Cardiac septum (tissue), 1 donor: ENCODE measurements at places on chromosomes 13 and 19.

DNA sequence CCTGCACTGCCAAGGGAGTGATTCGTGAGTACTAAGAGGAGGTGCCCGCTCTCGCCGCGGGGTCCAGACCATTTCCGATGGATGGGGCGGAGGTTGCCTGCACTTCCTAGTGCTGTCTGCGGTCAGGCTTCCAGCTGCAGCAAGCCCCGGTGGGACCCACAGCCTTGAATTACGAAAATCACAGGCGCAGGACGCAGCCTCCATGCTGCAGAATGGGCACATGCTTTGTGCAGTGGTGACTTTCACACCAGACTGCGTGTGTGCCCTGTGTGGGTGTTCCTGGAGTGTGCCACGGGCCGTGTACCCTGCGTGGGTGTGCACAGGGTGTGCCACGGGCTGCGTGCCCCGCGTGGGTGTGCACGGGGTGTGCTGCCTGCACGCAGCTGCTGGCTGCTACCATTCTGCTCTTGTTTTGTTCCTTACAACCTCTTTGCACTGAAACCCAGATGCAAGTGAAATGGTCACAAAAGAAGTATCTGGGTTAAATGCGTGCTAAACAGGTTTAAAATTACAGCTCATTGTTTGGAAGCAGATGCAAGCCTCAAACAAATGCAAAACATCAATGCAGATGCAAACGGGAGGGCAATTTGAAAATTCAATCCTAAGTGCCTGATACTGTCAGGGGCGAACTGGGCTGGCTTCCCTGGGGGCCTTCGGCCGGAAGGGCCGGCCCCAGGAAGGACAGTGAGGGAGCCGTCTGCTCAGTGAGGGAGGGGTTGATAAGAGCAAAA is 221.2 kb upstream of the SOX1 start:
- DNase-seq: peak; percentile 69

- DNase-seq: no peak
Observed at GRCh38 chr13:63381078-63381859, 1965.6 kb upstream of the PCDH20 start.

GRCh38 chr13:109971456-109972090 is 185.2 kb upstream of the IRS2 start:
- DNase-seq: no peak

DNA sequence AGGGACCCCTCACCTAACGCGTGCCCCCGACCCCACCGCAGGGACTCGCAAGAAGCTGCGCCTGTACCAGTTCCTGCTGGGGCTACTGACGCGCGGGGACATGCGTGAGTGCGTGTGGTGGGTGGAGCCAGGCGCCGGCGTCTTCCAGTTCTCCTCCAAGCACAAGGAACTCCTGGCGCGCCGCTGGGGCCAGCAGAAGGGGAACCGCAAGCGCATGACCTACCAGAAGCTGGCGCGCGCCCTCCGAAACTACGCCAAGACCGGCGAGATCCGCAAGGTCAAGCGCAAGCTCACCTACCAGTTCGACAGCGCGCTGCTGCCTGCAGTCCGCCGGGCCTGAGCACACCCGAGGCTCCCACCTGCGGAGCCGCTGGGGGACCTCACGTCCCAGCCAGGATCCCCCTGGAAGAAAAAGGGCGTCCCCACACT is 4.7 kb upstream of the MYBPC2 start:
- peak; percentile 91 for DNase-seq

GRCh38 chr13:108044954-108045353 is 170.4 kb downstream of the LIG4 start:
- DNase-seq: no peak

GRCh38 chr19:7450243-7451223 is 38.3 kb downstream of the PEX11G start:
- DNase-seq: no peak

- DNase-seq: no peak
Observed at GRCh38 chr13:74678308-74678965, 544.2 kb upstream of the KLF12 start.

DNA sequence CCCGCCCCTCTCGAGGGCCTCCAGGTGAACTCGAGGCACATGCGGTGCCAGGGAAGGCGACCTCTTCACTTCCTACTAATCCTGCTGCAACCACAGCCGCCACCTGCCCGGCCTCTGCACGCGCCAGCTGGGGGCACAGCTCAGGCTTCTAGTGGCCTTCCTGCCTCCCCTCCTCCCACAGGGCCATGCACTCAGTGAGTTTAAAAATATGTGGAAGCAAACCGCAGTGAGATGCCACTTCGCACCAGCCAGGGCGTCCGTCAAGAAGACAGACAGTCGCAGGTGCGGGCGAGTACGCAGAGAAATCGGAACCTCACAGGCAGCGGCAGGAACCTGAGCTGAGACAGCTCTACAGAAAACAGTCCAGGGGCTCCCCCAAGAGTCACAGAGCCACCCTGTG is 10.4 kb downstream of the LMNB2 start:
- no peak for DNase-seq

DNA sequence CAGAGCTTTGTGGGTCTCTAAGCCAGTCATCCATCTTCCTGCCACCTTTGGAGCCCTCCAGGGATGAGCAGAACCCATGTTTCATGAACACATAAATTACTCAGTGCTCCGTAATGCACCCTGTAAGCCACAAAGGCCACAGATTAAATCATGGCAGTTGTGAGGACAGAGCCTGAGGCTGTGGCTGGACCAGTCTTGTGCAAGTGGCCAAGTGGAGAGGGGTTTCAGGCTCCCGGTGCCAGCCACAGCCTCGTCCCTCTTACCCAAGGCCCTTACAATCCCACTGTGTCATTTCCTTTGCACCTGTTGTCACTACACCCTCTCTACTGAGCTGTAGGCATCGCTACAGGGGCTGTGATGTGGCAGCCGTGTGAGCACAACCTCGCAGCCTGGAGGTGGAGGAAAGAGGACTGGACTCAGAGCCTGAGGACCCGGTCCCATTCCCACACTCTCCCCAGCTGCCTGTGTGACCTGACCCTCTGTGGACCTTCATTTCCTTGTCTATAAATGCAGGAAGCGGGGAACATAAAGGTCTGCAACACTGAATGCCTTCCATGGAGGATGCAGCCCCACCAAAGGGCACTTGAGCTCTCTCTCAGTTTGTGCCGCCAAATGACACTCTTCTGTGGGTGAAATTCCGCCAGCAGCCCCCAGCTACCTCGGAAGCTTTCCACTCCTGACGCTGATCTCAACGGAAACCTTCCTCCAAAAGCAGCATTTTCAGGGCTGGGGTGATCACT is 792.0 kb downstream of the UQCRFS1 start:
- DNase-seq: no peak

DNA sequence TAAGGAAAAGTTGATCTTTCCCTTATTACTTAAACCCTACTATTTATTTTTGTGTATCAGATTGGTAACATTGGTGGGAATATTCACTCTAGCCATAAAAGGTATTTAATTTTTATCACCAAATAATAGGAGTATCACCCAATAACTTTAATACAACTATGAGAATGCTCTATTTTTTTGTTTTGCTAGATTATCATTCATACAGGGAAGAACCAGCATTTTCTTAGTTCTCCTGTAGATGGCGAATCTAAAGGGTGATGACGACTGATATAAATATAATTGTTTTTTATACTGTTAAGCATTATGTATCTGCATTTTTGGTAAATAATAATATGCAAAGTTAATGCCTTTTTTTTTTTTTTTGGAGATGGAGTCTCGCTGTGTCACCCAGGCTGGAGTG is 7.9 kb upstream of the FRY start:
- no peak for DNase-seq

DNA sequence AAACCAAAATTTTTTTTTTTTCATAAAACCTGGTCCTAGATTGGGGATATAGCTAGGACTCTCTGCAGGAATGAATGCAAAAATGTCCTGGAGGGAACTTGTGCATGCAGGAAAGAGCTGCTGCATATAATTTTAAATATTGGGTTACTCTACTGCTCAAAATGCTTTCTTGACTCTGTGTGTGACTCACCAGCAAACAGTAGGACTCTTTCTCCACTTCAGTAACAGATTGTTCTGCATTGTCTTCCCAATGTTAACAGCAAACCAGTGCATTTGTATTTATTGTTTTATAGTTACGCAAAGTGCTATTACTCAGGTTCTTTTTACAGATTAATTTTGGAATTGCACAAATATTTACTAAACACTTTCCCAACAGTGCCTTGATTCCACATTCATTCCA is 163.7 kb upstream of the KL start:
- DNase-seq: no peak

DNA sequence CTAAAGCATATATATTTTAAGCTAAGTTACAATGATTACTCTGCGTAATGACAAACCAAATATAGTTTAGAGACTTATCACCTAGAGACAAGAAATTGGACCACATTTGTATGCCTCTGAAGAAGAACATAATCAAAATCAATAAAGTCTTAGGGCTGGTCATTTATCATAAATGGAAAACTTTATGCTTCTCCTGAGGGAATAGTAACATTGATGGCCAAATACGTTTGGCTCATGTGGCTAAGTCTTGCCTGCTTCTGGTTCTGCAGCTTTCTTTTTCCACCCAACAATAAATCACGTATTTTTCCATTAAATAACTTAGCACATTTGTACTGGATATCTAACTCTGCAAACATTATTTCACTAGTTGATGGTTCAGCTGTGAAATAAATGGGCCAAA is 458.4 kb downstream of the SLITRK1 start:
- DNase-seq: no peak

DNA sequence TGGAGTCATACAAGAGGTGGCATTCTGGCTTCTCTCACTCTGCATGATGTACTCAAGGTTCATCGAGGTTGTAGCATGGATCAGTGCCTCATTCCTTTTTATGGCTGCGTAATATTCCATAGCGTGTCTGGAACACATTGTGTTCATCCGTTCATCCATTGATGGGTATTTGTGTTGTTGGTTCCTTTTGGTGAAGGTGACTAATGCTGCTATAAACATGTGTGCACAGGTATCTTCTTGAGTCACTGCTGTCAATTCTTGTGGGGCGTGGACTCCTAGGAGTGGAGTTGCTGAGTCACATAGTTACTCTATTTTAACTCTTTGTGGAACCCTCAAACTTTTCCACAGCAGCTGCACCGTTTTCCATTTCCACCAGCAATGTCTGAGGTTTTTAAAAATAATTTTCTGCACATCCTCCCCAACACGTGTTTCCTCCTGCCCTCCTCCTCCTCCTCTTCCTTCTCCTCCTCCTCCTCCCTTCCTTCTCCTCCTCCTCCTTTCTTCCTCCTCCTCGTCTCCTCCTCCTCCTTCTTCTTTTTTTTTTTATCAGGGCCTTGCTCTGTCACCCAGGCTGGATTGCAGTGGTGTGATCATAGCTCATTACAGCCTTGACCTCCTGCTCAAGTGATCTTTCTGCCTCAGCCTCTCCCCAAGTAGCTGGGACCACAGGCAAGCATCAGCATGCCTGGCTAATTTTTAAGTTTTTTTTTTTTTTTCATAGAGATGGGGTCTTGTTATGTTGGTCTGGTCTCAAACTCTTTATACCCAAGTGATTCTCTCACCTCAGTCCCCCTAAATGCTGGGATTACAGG is 2.0 kb upstream of the TMEM221 start:
- DNase-seq: no peak

- DNase-seq: no peak
Observed at GRCh38 chr19:1655987-1656608, 3.7 kb upstream of the TCF3 start.

GRCh38 chr13:110616103-110617101 is 1.1 kb downstream of the NAXD start:
- no peak for DNase-seq

DNA sequence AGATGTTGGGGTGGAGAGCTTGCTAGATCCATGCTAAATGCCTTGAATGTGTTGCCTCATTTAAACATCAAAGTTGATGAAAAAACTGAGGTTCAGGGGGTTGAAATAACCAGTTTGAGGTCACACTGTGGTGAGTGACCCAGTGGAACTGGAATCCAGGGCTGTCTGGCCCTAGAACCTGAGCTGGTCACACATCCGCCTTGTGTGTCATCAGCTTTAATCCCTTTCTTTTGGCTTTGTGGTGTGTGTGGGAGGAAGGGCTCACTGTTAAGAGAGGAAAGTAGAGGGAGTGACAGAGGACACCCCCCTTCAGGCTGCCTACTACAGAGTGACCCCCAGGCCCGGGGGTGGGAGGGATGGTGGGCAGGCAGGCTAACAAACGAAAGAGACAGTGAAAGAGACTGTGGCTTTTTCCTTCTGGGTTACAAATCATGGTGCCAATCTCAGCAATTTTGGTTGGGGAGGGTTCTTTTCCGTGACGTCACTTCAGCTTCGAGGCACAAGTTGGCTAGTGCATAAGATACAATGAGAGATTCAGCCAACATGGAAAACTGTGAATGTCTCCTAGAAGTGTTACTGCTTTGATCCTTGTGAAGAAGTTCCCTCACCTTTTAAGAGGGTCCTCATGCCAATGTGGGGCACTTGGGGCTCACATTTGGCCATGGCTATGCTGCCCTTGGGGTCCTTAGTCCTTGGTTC is 164.9 kb downstream of the DLEU7 start:
- DNase-seq: no peak

DNA sequence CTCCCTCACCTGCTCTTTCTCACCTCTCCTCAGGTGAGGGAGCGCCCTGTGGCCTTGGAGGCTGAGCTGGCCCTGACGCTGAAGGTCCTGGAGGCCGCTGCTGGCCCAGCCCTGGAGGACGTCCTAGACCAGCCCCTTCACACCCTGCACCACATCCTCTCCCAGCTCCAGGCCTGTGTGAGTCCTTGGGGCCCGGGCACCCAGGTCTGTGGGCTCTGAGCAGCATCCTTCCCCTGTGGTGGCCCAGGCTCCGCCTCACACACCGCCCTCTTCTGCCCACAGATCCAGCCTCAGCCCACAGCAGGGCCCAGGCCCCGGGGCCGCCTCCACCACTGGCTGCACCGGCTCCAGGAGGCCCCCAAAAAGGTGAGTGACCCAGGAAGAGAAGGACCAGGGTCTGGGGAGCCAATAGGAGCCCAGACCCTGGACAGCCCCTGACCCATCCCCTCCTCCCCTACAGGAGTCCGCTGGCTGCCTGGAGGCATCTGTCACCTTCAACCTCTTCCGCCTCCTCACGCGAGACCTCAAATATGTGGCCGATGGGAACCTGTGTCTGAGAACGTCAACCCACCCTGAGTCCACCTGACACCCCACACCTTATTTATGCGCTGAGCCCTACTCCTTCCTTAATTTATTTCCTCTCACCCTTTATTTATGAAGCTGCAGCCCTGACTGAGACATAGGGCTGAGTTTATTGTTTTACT is 1.9 kb downstream of the IFNL1 start:
- DNase-seq: peak; percentile 71

GRCh38 chr19:29625186-29625651 is 19.1 kb downstream of the POP4 start:
- DNase-seq: no peak

DNA sequence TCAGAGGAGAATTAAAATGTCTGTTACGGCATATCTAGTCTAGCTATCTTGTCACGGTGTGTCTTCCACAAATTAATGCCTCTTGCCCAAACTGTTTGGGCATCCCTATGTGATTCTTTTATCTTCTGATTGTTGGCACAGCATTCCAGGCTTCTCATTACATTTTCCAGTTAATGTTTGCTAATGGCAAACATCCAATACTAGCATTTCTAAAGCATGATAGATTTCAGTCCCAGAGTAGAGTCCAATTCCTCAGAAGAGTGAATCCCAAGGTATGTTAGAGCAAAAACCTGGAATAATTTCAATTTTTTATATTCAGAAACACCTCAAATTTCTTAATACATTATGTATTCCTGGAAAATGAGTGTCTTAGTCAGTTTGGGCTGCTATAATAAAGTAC is 684.5 kb upstream of the SLITRK1 start:
- no peak for DNase-seq

GRCh38 chr19:850979-851335 is 1.1 kb upstream of the ELANE start:
- DNase-seq: no peak

- no peak for DNase-seq
Observed at GRCh38 chr13:110118106-110118505, 188.9 kb downstream of the COL4A1 start.

- DNase-seq: no peak
Observed at GRCh38 chr13:52925775-52926285, 77.4 kb upstream of the PCDH8 start.
